ENCODE measurements at places on chromosomes 16 and 17.
A peak's percentile ranks its signal among the peaks of the same experiment; 100 is the strongest.

DNA sequence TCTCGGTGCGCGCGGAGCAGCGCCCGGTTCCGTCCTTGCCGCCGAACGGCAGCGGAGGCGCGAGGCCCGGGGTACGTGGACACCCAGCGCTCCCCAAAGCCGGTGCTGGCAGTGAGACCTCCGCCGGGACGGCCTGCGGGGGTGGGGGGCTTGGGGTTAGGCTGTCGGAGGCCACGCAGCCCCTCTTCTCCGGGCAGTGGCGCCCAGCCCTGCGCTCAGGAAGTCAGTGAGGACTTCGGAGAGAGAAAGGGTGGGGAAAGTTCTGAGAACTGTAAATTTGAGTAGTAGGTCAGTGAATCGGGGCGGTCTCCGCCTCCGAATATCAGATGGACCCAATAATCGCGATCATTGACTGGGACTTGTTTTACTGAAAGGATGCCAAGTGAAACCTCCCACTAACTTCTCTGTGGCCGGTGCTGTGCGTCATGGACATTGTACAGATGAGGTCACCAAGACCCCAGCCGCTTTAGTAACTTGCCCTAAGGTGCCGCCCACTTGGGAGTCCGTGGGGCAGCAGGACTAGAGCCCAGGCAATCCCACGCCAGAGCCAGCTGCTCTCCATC lies 468 bp downstream of the IL4R start:
- no peak for DNase-seq

DNA sequence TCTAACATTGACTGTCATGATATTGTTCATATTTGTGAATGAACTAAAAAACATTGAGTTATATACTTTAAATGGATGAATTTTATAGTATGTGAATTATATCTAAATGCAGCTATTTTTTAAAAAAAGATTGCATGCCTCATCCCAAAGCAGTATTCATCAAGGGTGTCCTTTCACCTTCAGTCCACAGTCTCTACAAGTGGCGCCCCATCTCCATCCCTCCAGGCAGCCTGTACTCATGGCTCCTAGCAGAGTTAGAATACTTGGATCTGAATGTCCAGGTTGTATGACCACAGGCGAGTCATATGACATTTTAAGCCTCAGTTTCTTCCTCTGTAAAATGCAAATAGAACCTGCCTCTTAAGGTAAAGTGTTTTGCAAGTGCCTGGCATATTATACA lies 69.8 kb downstream of the TMEM100 start:
- no peak for DNase-seq

DNA sequence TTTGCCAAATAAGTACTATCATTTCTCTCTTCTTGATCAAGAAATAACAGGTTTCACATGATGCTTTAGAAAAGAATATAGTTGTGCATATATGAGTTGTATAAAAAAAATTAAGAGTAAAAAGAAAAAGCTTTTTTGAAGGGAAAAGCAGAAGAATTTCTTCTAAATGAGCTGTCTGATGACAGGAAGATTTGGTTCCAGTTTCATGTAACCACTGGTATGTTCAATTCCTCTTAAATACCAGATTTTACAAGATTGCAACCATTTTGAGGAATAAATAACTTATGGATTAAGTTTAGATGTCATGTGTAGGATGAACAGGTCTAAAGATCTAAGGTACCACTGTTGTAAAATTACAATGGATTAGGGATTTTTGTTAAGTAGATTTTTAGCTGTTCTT lies 45.0 kb downstream of the VMP1 start:
- DNase-seq = no peak

- no peak for DNase-seq
These were observed 30.1 kb downstream of the PGS1 start for GRCh38 chr17:78408476-78409050.

DNA sequence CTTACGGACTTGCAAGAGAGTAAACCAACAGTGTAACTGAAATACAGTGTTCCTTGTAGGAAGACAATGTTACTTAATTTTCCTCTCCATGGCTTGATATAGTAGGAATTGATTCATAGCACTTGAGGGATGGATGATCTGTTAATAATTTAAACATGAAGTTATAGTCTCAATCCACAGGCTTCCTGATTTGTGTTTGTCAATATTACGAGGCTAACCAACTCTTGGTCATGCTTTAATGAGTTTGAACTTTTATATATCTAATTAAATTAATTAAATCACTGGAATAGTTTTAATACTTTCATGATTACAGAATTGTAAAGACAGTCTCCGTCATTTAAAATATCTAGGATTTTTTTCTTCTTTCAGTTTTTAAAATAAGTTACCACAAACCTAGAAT lies 112.0 kb upstream of the HAS3 start:
- DNase-seq = no peak

DNA sequence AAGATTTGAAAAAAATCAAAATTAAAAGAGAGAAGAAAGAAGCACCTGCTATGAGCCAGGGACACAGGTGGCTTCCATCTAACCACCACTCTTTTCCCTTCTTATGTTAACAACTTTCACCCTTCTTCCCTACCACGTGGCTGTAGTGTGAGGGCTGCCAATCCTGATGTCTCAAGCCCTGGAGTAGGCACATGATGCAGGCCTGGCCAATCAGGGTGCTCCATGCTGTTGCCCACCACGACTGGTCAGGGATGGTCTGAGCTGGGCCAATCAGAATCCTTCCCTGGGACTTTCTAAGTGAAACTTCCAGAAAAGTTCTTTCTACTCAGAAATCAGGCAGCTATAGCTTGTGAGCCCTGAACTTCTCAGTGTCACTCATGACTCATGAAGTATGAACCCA lies 140.7 kb downstream of the SDK2 start:
- DNase-seq = no peak

GRCh38 chr17:81037026-81037797 lies 2.3 kb downstream of the BAIAP2 start:
- DNase-seq = peak; percentile 90

- no peak for DNase-seq
These were observed 2.3 kb downstream of the TOP2A start for GRCh38 chr17:40415390-40415789.

DNA sequence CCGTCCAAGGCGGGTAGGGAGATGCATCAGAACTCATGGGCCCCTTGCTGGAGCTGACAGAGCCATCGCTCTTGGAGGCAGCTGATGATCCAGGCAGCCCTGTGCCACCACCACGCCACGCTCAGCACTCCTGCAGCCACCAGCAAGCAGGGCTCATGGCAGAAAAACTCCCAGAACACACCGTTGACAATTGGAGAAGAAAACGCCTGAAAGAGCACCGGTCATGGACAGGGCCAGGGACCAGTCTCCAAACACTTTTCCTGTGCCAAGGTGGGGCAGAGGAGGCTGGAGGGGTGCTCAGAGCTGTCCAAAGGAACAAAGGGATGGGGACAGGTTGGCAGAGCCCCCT lies 132.2 kb downstream of the FOXL1 start:
- no peak for DNase-seq

GRCh38 chr17:2551928-2552327 lies 40.2 kb upstream of the METTL16 start:
- DNase-seq = no peak

DNA sequence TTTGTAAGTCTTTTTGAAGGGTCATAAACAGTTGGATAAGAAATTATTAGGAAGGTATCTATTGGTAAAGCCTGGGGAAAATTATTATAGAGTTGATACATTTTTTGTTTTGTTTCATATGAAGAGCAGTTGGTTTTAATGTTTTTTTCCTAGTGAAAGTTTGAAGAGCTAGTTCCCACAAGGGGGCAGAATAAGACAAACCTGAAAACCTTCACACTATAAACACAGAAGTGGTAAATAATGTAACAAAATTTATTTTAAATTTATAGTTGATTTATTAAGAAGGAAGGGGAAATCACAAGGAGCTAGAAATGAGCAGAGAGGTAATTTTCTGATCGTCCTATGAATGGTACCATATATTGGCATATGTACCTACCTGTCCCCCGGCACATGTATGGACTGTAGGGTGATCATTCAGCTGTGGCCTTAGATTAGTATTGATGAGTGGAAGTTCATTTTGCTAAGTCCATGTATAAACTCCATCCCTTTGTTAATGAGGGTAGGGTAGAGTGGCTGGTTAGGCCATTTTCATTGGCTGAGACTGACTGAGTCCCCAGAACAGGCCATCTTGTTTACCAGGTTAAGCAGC lies 116.3 kb downstream of the TANC2 start:
- no peak for DNase-seq

DNA sequence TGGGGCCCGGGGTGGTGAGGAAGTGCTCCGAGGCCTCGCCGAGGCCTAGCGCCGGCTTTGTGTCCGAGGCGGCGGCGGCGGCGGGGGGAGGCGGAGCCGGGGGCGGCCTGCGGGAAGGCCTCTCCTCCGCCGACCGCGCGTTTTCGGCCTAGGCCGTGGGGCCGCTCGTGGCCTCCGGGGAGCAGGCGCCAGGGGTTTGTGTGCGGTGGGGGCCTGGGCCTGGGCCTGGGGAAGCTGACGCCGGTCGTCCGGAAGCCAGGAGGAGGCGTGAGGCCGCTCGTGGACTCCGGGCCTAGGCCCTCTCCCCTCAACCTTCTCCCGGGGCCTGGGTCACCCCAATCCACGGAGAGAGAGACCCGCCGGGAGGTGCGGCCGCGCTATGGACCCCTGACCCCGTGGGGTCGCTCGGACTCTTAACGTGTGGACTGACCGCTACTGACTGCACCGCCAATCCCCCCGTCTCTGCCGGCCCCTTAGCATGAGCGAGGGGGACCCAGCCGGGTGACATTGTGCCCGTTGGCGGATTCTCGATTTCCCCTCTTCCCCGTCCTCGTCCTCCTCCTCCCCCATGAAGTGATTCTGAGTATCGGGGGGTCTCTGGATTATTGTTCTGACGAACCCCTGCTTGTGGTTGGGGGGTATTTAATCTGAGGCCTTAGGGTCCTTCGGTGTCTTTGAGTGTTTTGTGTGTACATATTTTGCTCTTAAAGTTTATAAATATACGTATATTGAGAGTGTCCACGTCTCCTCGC lies 660 bp downstream of the RBBP6 start:
- DNase-seq = peak; percentile 44

GRCh38 chr16:83714286-83714685 lies 93.5 kb upstream of the HSBP1 start:
- no peak for DNase-seq

DNA sequence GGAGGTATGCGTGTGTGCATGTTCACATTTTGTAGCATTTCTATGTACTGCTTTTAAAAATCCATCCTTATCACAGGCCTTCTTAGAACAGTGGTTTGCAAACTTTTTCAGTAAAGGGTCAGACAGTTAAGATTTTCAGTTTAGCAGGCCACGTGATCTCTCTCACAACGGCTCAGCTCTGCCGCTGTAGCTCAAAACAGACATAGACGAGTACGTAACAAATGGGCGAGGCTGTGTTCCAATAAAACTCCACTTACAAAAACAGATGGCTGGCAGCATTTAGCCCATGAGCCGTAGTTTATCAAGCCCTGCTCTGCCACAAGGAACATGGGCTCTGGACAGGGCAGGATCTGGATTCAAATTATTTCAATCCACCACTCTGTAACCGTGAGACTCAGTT lies 141.8 kb downstream of the XYLT1 start:
- peak; percentile 70 for DNase-seq

DNA sequence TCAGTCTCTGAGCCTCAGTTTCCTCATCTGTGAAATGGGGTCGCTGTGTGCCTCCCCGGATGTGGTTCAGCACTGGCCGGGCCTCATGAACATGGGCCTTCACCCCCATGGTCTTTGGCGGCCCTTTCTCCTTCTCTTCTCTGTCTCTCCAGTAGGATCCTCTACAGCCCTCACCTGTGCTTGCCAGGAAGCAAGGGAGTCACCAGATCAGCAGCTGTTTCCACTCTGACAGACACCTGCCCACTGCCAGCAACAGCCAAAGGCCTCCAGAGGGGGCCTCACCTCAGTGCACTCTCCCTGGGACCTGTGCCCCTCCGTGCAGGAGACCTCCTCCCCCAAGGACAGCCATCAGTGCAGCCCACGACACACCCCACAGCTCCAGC lies 89.4 kb downstream of the C16orf78 start:
- DNase-seq = no peak

- DNase-seq = no peak
These were observed 45.3 kb downstream of the RPH3AL start for GRCh38 chr17:307295-307691.

DNA sequence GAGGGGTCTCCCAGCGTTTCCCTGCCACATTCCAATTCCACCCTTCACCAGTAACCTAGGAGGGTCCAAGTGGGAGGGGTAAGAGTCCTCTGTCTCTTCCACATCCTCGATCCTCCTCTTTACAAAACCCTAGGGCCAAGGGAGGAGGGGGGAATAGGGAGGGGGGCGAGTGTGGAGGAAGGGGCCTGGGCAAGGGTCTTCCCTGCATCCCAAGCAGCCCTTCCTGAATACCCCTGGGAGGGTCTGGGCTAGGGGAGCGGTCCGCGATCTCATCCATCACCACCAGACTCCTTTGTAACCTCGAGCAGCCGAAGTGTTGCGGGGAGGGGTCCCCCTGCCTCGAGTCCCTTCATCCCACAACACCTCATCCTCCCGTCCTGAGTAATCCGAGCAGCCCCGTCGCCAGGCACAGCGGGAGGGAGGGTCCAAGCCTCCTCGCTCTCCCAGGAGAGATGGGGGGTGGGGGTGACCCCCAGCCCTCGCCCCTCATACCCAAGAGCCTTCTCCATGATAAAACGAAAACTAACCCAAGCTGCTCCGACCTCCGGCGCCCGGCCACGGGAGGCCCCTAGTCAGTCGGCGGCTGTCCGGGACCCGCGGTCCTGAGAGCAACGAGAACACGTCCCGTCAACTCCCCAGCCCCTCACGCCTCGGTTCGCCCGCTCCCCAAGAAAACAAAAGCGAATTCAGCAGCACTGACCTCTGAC lies 502 bp downstream of the SMPD3 start:
- DNase-seq = no peak

GRCh38 chr17:56690441-56691291 lies 97.2 kb downstream of the NOG start:
- no peak for DNase-seq

DNA sequence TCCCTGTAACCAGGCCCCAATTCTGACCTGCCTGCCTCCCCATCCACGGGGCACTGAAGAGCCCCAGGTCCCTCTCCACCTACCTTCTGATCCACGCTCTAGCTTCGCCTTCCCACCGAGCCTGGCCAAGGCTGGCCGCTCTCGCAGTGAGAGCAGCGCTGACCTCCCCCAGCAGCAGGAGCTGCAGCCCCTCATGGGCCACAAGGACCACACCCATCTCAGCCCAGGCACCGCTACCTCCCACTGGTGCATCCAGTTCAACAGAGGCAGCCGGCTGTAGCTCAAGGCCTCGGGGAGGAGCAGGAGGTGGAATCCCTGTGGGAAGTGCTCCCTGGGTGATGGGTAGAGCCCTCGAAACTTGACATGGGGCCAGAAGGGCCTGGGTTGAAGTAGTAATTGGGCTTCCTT lies 8.4 kb upstream of the PLEKHG4 start:
- DNase-seq = no peak

GRCh38 chr17:6232732-6233101 lies 162.5 kb downstream of the WSCD1 start:
- DNase-seq = no peak

GRCh38 chr16:6611535-6611934 lies 721.1 kb upstream of the RBFOX1 start:
- DNase-seq = no peak

GRCh38 chr16:50252082-50252611 lies 14.2 kb upstream of the ADCY7 start:
- DNase-seq = no peak

- DNase-seq = no peak
These were observed 7.3 kb downstream of the C16orf54 start for GRCh38 chr16:29738514-29738913.
